Stimulated activated CD8-positive, alpha-beta memory T cell treated with anti-CD3 and anti-CD28 coated beads, Interleukin-4, amount 100 ng/mL, for 24 hours (primary cell): ENCODE measurements at places on chromosomes 1 and 21.
A peak's percentile ranks its signal among the peaks of the same experiment; 100 is the strongest.

DNA sequence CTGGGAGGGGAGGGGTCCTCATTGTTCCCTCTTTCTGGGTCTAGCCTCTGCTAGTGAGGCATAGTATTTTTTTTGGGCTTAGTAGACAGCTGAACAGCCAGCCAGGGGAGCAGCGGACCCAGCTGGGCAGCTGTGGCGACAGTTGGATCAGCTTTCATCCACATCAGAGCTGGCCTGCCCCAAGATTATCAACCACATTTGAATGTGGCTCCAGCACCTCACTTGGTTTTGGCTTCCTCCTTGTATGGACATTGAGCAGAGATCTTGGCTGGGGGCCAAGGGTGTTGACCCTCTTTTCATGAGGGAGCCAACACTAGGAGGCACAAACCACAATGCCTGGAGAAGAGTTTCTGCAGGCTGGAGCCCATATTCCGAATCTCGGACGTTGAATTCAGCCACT, 25.0 kb downstream of the WNT4 start:
- no peak for DNase-seq

GRCh38 chr1:206037581-206037980, 13.9 kb upstream of the CTSE start:
- DNase-seq: no peak

DNA sequence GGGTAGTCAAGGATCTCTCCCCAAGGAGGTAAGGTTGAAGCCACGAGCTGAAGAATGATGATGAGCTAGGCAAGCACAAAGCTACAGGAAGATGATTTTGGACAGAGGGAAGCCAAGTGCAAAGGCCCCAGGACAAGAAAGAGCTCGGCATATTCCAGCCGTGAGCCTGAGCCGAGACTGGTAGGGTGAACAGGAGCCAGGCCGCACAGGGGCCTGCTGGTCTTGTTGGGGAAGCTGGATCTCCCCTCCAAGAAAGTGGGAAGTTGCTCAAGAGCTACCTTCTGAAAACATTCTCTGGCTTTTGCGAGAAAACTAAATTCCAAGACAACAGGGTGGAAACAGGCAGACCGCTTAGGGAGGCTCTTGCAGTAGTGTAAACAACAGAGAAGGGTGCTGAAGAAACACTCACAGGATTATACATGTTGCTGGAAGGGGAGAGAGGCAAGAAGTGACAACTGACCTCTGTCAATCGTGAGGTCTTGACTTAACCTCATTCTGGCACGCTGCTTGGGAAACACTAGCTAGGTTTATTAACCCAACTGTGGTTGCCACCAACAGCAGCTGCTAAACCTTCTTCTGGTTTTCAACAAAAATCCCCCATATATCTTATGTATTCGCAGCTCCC, 625.2 kb downstream of the SMYD3 start:
- no peak for DNase-seq

- no peak for DNase-seq
These were observed 24.9 kb downstream of the CROCC start for GRCh38 chr1:16946646-16947045.

DNA sequence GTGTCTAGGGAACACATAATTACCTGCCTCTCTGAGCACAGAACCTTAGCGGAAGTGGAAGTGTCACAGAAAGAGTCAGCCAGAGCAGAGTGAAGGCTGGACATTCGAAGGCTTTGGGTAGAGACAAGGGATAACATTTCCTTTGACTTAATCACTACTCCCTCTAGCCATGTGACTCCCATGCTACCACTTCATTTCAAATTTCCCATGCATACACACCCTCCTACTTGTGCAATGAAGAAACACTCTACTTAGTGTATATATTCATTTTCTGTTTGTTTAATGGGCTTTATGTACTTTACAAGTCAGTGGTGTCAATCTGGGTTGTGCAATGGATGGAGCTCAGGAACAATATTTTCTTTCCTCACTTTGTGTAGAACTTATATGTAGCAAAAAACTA, 6.9 kb downstream of the ANKRD35 start:
- no peak for DNase-seq

- DNase-seq: peak; percentile 44
These were observed 19.7 kb downstream of the RCC2 start for GRCh38 chr1:17419626-17420328.

- no peak for DNase-seq
These were observed 998.0 kb upstream of the B3GALT2 start for GRCh38 chr1:194184425-194184824.

DNA sequence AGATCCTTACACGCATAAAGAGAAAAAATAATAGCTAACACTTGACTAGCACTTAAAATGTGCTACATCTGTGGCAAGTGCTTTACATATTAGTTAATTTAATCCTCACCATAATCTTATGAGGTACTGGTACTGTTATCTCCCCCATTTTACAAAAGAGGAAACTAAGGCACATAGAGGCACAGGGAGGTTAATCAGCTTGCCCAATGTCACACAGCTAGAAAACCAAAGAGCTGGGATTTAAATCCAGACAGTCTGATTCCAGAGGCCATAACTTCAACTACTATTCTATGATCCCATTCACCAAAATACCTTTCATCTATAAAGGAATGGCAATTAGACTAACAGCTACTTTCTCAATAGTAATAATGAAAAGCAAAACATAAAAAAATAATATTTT, 11.7 kb downstream of the SPOCD1 start:
- no peak for DNase-seq

DNA sequence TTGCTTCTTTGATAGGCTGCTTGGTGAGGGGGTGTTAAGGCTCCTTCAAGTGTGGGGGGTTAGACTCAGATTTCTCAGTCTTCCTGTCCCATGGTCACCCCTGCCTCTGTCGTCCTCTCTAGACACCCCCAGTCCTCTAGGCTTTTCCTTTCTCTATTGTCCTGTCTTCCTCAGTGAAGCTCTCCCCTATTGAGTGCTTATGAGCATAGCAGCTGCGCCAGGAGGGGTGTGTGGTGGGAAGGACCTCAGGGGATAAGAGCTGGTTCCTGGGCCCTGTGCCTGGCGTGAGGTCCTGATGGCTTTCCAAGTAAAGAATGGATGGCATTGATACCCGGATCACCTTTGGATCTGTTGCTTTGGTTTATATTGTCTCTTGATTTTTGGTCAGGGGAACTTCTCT, 69.1 kb downstream of the DIP2A start:
- DNase-seq: no peak

DNA sequence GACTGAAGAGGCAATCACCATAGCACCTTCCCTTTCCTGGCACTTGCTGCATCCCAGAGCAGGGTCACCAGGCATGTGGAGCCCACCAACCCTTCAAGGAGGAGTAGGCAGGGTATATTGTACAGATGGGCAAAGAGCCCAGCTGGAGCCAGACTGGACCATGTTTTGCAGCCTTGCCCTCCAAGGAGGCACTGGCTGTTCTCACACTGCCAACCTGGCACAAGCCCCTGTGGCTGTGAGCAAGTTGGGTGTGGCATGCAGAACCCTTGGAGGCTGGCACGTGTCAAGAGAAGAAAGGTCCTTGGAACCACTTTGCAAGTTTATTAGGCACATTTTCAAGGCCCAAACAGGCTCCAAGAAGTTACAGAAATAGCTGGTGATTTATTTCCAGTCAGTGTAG, 146.4 kb downstream of the FOXD2 start:
- DNase-seq: no peak

- DNase-seq: no peak
These were observed 30.2 kb upstream of the IGSF3 start for GRCh38 chr1:116697548-116698243.

GRCh38 chr1:28855046-28855445, 43.1 kb downstream of the OPRD1 start:
- DNase-seq: no peak

DNA sequence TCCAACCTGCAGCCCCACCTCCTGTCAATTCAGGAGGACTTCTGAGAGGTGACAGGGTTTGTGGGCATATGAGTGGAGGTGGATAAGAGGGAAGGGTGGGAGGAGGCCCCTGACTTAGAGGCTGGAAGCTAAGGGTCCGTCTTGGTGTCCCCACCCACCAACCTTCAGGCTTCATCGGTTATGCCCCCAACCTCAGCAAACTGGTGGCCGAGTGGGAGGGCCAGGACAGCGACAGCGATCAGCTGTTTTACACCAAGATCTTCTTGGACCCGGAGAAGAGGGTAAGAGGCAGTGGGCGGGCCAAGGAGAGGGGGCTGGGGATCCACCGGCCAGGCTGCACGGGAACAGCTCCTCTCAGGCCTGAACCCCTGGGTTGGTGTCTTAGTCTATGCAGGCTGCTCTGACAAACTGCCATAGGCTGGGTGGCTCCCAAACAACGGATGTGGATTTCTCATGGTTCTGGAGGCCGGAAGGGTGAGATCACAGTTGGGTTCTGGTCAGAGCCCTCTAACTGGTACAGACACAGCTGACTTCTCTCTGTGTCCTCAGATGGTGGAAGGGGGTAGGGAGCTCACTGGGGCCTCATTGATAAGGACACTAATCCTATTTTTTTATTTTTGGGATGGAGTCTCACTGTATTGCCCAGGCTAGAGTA, 18.1 kb downstream of the PLOD1 start:
- DNase-seq: no peak
